ENCODE measurements at places on chromosomes 6 and 20.

- no peak overlapping the region for H3K27ac ChIP-seq
- H3K4me1 ChIP-seq: no peaks in the 10 kb centered on the region
- H3K27me3 ChIP-seq: no peaks in the 10 kb centered on the region
- no peaks in the 10 kb centered on the region for H3K36me3 ChIP-seq
Measured at GRCh38 chr6:148317739-148318138, 24.9 kb upstream of the SASH1 start.

DNA sequence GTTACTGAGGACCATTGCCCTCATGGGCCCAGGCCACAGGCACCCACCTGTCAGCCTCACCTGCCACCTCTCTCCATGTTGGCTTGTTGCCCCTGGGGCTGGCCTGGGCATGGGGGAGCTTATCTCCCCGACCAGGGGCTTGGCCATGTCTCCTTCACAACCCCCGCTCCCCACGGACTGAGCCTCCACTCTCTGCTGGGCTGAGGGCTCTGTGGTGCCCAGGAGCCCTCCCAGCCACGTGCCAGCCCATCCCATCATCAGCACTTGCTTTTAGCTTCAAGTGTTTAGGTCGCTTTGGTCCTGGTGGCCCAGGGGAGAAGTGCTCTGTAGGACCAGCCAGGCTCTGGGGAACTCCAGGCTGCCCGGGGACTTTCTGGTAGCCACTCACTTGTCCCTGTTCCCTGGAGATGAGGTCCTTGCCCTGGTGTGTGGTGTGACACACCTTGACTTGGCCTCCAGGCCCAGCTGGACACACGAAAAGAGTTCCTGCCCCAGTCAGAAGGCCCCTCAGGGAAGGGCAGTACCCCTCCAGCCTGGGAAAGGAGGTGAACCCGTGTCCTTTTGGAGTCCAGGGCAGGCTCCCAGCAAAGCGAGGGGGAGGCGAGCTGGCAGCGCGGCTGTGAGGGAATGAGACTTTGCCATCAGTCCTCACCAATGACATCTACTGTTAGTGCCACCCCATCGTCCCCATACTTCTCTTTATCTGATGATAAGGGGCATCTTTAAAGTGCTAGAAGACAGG is 352.6 kb downstream of the ZFAND3 start:
- no peak for DNase-seq
- H3K27me3 ChIP-seq: no peaks in the 10 kb centered on the region
- H3K4me1 ChIP-seq: no peaks in the 10 kb centered on the region
- H3K4me3 ChIP-seq: no peak overlapping the region
- H3K36me3 ChIP-seq: no peaks in the 10 kb centered on the region

- no peak overlapping the region for H3K4me3 ChIP-seq
- H3K4me1 ChIP-seq: no peaks in the 10 kb centered on the region
- no peaks in the 10 kb centered on the region for H3K27me3 ChIP-seq
- H3K36me3 ChIP-seq: no peaks in the 10 kb centered on the region
Measured at GRCh38 chr6:157891544-157892362, 68.7 kb downstream of the SNX9 start.

- no peak for DNase-seq
- no peaks in the 10 kb centered on the region for H3K36me3 ChIP-seq
- H3K4me1 ChIP-seq: no peaks in the 10 kb centered on the region
- no peak overlapping the region for H3K4me3 ChIP-seq
- H3K27me3 ChIP-seq: no peaks in the 10 kb centered on the region
- H3K27ac ChIP-seq: no peak overlapping the region
Measured at GRCh38 chr6:7341989-7342742, 29.2 kb upstream of the SSR1 start.

DNA sequence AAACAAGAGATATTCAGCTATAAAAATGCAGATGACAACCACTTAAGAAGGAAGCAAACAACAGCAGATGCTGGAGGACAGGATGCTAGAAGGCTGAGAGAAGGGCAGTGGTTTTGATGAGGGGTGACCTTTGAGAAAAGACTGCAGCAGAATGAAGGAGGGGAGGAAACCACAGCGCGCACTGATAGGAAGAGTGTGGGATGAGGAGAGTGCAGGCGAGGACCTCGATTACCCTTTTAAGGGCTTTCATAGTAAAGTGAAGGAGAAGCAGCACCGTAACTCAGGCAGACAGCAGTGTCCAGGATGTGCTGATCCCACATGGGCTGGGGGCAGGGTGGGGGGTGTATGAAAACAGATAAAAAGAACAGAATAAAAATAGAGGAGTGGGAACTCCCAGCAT is 19.2 kb downstream of the ZBTB2 start:
- H3K4me1 ChIP-seq: no peaks in the 10 kb centered on the region
- no peaks in the 10 kb centered on the region for H3K36me3 ChIP-seq
- no peak overlapping the region for H3K27ac ChIP-seq
- H3K4me3 ChIP-seq: no peak overlapping the region
- H3K27me3 ChIP-seq: no peaks in the 10 kb centered on the region

Data from breast epithelium (tissue), 4 donors.